ENCODE measurements at places on chromosomes 3 and 15. TPM values are rescaled to one million over a fixed set of nuclear protein-coding genes. Genes with fewer than 3 reads are reported as not detected.

RAD51 gene
- 11.0 TPM for total RNA-seq

IL17RD gene
- 6.5 TPM for total RNA-seq

SORD gene
- total RNA-seq = 12.2 TPM

MESP1 gene
- 1.1 TPM for total RNA-seq

ISLR2 gene
- total RNA-seq = 0.25 TPM

CACNA1D gene
- total RNA-seq = 0.33 TPM

GOLGA8J gene
- total RNA-seq = 0.11 TPM

PRR23E gene
- not detected for total RNA-seq

NTRK3 gene
- under 0.01 TPM for total RNA-seq

ARGFX gene
- not detected for total RNA-seq

RBMS3 gene
- total RNA-seq = 22.5 TPM

BLM gene
- total RNA-seq = 9.7 TPM

ATP13A5 gene
- total RNA-seq = not detected

RARRES1 gene
- 26.2 TPM for total RNA-seq

IL17RE gene
- total RNA-seq = 2.0 TPM

CCDC9B gene
- total RNA-seq = 46.2 TPM

CCR9 gene
- not detected for total RNA-seq

RNF168 gene
- 19.0 TPM for total RNA-seq

KBTBD8 gene
- 4.0 TPM for total RNA-seq

ALG3 gene
- total RNA-seq = 33.0 TPM

CLDN11 gene
- total RNA-seq = 264 TPM

ADIPOQ gene
- not detected for total RNA-seq

NRG4 gene
- total RNA-seq = not detected

SCN11A gene
- under 0.01 TPM for total RNA-seq

TMEM207 gene
- not detected for total RNA-seq

MCTP2 gene
- total RNA-seq = 4.1 TPM

HEG1 gene
- total RNA-seq = 32.6 TPM

LYZL4 gene
- not detected for total RNA-seq

PLOD2 gene
- 317 TPM for total RNA-seq

RASGRF1 gene
- under 0.01 TPM for total RNA-seq

PLIN1 gene
- 0.22 TPM for total RNA-seq

GOLGA8H gene
- total RNA-seq = 0.33 TPM

PXK gene
- total RNA-seq = 45.3 TPM

KNG1 gene
- total RNA-seq = not detected

Measured in uterine smooth muscle cell (primary cell).